Mucosa of descending colon (tissue), 3 donors: ENCODE measurements at places on chromosomes 7 and 10. TPM values are rescaled to one million over a fixed set of nuclear protein-coding genes. Genes with fewer than 3 reads are reported as not detected.

DNA sequence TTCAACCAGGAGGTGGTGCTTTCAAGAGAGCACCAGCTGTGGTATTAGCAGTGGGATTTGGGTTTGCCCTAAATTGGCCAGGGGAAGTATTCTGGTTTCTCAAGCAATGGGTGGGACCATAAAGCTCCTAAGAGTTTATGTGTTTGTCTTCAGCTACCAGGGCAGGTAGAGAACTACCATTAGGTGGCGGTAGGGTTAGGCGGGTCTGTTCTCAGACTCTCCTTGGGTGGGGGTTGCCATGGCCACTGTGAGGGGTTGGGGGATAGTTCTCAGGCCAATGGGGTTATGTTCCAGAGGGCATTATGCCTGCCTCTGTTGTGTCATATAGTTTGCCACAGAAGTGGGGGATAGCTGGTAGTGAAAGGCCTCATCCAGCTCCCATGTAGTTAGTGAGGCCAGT, 47.7 kb upstream of the BICC1 start:
- no peak for DNase-seq

DNA sequence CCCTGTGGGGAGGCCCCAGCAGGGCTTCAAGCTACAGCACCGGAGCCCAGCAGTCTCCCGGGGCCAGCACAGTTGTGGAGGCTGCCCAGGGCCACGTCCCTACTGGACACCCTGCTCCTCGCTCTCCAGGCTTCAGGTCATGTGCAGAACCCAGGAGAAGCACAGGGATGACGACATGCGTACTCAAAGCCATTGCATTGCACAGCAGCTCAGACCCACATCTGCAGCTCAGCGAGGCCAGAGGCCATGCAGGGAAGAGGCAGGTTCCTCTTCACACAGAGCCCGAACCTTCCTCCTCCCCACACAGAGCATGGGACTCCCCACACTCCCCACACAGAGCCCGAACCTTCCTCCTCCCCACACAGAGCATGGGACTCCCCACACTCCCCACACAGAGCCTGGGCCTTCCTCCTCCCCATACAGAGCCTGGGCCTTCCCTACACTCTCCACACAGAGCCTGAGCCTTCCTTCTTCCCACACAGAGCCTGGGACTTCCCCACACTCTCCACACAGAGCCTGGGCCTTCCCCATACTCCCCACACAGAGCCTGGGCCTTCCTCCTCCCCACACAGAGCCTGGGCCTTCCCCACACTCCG, 12.3 kb downstream of the CFAP46 start:
- DNase-seq: peak; percentile 15

- no peak for DNase-seq
Measured at GRCh38 chr10:33238643-33239042, 95.8 kb downstream of the NRP1 start.

- DNase-seq: no peak
Measured at GRCh38 chr7:111697771-111698170, 135.5 kb upstream of the IMMP2L start.

- no peak for DNase-seq
Measured at GRCh38 chr10:1483246-1483645, 254.1 kb downstream of the ADARB2 start.

DNA sequence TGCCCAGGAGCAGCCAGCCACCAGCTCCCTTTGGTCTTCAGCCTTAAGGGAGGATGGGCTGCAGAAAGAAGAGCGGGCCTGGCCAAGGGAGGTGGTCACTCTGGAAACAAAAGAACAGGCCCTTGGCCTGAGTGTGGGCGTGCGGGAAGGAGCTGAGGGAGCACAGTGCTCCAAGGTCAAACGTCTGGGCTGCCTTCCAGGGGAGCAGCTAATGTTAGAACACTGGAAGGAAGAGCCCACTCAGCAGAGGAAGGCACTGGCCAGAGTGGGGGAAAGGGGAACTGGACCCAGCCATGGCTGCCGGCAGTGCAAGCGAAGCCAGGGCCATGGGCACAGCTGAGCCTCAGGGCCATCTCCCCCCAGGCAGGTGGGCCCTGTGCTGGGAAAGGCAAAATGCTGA, 42.7 kb downstream of the FAM53B start:
- peak; percentile 67 for DNase-seq

GRCh38 chr7:28406192-28406591, 6.1 kb upstream of the CREB5 start:
- no peak for DNase-seq

DNA sequence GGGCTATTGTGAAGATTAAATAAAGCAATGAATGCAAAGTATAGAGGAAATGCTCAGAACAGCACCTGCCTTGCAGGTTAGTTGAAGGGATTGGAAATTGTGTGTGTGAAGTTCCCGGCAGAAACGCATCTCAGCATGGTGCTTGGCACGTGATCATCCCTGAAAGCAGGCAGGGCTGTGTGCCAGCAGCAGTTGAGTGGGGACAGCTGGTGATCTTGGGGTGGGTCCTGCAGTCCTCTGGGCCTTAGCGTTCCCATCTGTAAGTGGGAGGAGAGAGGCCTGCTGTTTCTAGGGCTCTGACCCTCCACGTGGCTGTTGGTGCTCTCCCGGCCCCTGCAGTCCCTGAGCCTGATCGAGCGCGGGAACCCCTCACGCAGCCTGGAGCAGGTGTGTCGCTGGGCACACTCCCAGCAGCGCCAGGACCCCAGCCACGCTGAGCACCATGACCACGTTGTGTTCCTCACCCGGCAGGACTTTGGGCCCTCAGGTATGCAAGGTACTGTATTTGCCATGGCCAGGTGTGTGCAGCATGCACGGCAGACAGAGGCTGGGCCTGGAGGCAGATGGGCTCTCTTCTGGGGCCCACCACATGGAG, 55.3 kb downstream of the TBATA start:
- DNase-seq: peak; percentile 51

DNA sequence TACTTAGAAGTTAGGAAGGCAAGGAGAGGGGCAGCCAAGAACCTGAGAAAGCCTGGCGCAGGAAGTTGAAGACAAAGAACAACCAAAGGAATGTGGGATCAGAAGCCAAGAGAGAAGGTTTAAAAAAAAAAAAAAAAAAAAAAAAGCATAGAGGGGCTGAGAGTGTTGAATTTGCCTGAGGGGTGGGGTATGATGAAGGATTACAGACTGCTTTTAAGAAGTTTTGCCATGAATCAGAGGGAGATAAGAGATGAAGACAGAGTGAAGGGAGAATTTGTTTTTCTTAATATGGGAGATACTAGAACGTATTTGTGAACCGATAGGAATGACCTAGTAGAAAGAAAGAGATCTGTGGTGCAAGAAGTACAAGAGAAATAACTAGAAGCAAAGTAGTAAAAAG, 6.7 kb downstream of the SLC26A4 start:
- DNase-seq: no peak

DNA sequence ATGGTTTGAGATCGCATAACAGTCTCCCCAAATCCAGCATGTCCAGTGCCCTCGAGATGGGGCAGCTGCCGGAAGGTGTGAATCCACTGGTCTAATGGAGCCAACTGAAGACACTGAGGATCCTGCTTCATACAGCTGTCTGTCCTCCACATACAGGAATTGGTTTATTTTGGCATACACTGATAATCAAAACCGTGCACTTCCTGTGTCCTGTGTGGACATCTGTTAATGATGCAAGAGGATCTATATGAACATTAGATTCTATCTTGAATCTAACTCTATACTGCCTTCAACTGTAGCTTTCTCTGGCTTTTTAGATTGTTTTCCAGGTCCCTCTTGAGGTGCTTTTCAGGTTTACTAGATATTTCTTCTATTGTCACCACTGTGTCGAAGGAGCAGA, 3.0 kb upstream of the JAZF1 start:
- no peak for DNase-seq

DNA sequence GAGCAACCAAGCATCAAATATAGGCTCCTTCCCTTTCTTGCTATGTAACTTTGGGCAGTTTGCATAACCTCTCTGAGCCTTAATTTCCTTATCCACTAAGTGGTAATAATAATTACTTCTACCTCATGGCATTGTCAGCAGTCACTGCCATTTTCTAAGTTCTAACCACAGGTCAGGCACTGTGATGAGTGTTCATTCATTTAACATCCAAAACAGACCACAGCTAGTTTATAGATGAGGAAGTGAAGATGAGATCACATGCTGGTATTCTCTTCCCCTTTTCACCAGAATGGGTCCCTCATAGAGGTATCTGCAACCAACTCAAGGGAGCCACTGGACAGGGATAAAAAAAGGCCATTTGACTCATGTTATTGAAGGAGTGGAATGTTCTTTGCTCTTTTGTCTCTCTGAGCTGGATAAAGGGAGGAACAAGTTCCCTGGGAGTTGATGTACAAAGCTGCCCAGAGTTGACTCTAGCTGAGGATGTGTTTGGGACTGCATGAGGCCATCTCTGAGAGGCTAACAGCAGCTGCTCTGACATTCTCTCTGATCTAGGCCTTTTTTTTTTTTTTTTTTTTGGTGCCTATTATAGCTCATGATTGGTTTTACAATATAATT, 65.0 kb downstream of the DNAJC12 start:
- DNase-seq: no peak

GRCh38 chr10:17138460-17139042, 8.9 kb upstream of the CUBN start:
- DNase-seq: no peak

GRCh38 chr7:98879979-98880315, 1.6 kb downstream of the TRRAP start:
- no peak for DNase-seq

GRCh38 chr7:78296644-78297371, 498.2 kb downstream of the PHTF2 start:
- DNase-seq: peak; percentile 21

GRCh38 chr10:48627984-48628609, 23.2 kb upstream of the ARHGAP22 start:
- DNase-seq: no peak

DNA sequence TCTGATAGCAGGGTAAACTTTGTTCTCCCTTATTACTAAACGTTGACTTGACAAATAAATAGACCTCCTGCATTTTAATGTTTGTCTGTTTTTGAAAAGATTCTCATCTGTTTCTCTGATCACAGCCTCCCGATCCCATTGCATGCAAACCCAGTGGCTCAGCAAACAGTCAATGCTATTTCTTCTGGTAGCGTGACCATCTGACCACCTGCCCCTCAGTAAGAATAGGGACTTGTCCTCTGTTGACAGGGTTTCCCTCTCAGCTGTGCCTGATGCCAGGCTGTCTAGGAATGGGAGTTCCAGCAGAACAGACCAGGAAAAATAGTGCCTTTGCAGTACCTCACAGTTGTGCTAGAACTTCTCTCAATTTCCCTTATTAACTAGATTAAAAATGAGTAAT, 40.7 kb upstream of the EBLN1 start:
- no peak for DNase-seq

DNA sequence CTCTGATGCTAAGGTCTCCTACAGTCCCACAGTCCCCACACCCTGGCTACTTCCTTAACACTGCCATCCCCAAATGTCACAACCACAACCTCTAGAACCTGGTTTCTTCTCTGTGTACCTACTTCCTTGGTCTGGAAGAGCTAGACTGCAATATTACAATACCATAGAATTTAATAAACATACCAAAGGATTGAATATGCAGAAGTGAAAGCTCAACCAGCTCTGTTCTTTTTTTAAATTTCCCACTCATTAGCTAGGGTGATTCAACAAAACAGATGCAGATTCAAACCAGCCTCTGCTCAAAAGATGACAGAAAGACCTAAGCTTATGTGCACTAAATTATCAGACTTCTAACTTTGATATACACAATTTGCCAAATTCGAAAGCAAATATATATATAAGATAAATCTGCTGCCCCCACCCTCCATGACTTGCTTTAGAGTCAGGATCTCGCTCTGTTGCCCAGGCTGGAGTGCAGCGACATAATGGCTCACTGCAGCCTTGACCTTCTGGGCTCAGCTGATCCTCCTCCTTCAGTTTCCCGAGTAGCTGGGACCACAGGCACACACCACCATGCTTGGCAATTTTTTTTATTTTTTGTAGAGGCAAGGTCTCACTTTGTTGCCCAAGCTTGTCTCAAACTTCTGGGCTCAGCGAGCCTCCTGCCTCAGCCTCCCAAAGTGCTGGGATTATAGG, 212.6 kb downstream of the CHCHD3 start:
- no peak for DNase-seq

- no peak for DNase-seq
Measured at GRCh38 chr10:51468424-51468823, 231.0 kb downstream of the CSTF2T start.

- DNase-seq: no peak
Measured at GRCh38 chr7:2965745-2966270, 77.9 kb downstream of the CARD11 start.

DNA sequence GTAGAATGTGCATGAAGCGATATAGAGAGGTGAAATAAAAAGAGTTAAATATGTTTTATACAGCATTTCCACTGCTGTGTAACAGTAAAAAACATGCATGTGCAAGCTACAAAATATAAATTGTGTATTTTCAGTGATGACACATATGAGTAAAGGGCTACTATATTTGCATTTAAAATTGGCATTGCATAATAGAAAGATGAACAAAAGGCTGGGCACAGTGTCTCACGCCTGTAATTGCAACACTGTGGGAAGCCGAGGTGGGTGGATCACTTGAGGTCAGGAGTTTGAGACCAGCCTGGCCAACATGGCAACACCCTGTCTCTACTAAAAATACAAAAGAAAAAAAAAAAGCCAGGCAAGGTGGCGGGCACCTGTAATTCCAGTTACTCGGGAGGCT, 79.8 kb upstream of the CCDC71L start:
- DNase-seq: no peak

DNA sequence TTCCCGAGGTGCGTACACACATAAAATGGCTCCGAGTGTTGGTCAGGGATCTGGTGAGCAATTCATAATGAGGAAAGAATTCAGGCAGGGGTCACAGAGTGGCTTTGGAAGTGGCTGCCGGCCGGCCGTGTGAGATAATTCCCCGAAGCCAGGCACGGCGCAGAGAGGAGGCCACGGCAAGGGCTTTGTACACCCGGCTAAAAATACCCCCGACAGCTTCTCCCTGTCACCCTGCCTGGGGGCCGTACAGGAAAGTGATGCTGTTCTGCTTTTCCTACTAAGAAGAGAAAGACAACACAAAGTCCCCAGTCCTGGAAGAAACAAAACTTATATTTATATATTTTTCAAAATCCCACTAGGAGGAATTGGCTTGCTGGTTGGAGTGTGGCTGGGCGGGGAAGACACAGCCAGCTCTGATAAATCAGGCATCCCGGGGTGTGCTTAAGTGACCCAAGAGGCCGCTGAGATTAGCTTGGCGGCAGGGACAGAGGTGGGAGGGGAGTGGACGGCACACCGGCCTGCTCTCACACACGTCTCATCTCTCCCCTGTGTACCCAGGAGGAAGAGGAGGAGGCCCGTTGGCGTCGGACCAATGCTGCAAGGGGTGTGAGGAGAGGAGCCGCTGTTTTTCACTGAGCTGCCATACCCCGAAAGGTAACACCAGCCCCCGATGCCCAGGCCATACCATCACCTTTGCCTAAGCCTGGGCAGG, 70.5 kb downstream of the ZMIZ1 start:
- no peak for DNase-seq

Gene USP54
- 97.0 TPM for total RNA-seq

Gene RP9
- total RNA-seq: 12.2 TPM

Gene IFIT2
- total RNA-seq: 7.6 TPM

Gene NME8
- not detected for total RNA-seq

Gene C10orf67
- not detected for total RNA-seq

Gene AOC1
- total RNA-seq: 606 TPM

Gene CELF2
- total RNA-seq: 36.1 TPM

Gene DPP6
- total RNA-seq: 1.5 TPM

Gene ZNF511
- 42.7 TPM for total RNA-seq

Gene STAG3
- total RNA-seq: 2.4 TPM

Gene PRKAR2B
- total RNA-seq: 6.4 TPM

Gene CTBP2
- 121 TPM for total RNA-seq

Gene AKR1C4
- not detected for total RNA-seq

Gene SOSTDC1
- 3.7 TPM for total RNA-seq

Gene TCERG1L
- not detected for total RNA-seq

Gene SFTPD
- total RNA-seq: not detected
